Vagina (tissue), 2 donors: ENCODE measurements at places on chromosomes 3 and 15. TPM values are rescaled to one million over a fixed set of nuclear protein-coding genes. Genes with fewer than 3 reads are reported as not detected.

The STRIT1 gene
- total RNA-seq: not detected

GRCh38 chr3:172708921-172709773, 1.7 kb downstream of the NCEH1 start:
- no peak for DNase-seq

DNA sequence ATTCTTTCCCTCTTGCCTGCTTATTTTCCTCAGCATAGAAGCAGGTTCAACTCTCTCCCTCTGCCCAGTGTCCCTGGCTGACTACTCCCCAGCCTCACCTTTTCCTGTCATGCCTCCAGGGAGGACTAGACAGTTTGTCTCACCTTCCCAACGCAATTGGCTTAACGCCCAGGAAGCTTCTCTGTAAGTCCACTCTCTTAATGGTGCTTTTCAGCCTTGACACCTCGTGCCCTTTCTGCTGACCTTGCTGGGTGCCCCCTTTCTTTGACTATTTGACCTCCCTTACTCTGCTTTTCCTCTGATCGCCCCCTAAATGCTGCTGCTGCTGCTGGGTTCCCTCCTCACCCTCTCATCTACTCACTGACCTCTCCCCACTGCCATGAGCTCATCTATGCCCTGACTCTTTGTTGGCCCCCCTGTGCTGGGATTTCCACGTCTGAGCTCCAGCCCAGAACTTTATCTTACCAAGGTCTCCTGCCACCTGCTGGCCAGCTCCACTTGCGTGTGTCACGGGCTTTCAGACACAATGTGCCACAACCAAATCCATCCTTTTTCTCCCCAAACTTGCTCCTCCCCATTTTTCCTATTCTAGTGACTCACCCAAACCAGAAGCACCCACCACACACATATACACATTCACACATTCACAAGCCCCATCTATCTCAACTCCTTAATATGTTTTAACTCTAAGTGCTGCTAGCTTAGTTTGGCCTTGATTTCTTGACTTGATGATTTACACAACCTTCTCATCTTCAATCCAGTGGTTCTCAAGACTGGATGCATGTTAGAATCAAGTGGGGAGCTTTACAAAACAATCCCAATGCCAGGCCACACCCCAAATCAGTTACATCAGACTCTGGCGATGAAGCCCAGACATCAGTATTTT, 16.6 kb downstream of the EPB42 start:
- no peak for DNase-seq

GRCh38 chr3:29332195-29332637, 51.3 kb downstream of the RBMS3 start:
- no peak for DNase-seq

- DNase-seq: no peak
Observed at GRCh38 chr15:49410641-49411040, 12.4 kb upstream of the FGF7 start.
